ENCODE measurements at places on chromosomes 2 and 18. TPM values are rescaled to one million over a fixed set of nuclear protein-coding genes. Genes with fewer than 3 reads are reported as not detected.

Gene RIT2
- total RNA-seq = not detected

Gene CDK5R2
- 3.1 TPM for total RNA-seq

Gene MOCOS
- total RNA-seq = 2.7 TPM

Gene EHBP1
- total RNA-seq = 55.5 TPM

Gene STK11IP
- total RNA-seq = 16.3 TPM

Gene CYTIP
- not detected for total RNA-seq

Gene BUB1
- 32.4 TPM for total RNA-seq

Gene IKZF2
- total RNA-seq = 0.72 TPM

Gene MTCL1
- 60.5 TPM for total RNA-seq

Gene PPP4R1
- 40.6 TPM for total RNA-seq

Gene SP9
- total RNA-seq = 3.7 TPM

Gene IL36G
- not detected for total RNA-seq

Gene SERPINB13
- not detected for total RNA-seq

Gene SMYD1
- total RNA-seq = not detected

Gene FLACC1
- total RNA-seq = not detected

Gene DSEL
- total RNA-seq = 0.29 TPM

Gene DSC3
- total RNA-seq = 1.8 TPM

Gene TDRD15
- not detected for total RNA-seq

Gene GAREM2
- total RNA-seq = 7.0 TPM

Gene AQP12A
- not detected for total RNA-seq

Gene AGXT
- total RNA-seq = not detected

Gene CRYGC
- total RNA-seq = not detected

Gene SERPINB4
- total RNA-seq = not detected

Gene TBR1
- total RNA-seq = 0.09 TPM

Gene FAM124B
- 0.06 TPM for total RNA-seq

Gene ACTG2
- 0.17 TPM for total RNA-seq

Gene MAP3K19
- total RNA-seq = not detected

Gene ALPP
- total RNA-seq = 0.56 TPM

Gene GAD1
- total RNA-seq = 0.54 TPM

Gene ANKRD30BL
- not detected for total RNA-seq

Gene PCARE
- total RNA-seq = not detected

Gene VAMP8
- 15.8 TPM for total RNA-seq

Gene SH3BP4
- total RNA-seq = 27.8 TPM

Gene FEV
- total RNA-seq = not detected

Gene UGT1A8
- not detected for total RNA-seq

Gene RGPD4
- total RNA-seq = 0.08 TPM

Gene IL18R1
- 0.80 TPM for total RNA-seq

Gene KLHL30
- 0.13 TPM for total RNA-seq

Gene SCG2
- total RNA-seq = 1.4 TPM

Gene FAM237A
- total RNA-seq = not detected

Gene CNTNAP5
- not detected for total RNA-seq

Gene C2orf66
- total RNA-seq = 0.19 TPM

Gene GREB1L
- 0.95 TPM for total RNA-seq

Gene LRRTM4
- total RNA-seq = not detected

Gene INHBB
- total RNA-seq = 17.6 TPM

Gene SLC38A11
- total RNA-seq = not detected

Gene TLX2
- total RNA-seq = 0.30 TPM

Gene SKOR2
- total RNA-seq = not detected

Gene MROH2A
- total RNA-seq = 0.28 TPM

Gene CASP8
- 40.4 TPM for total RNA-seq

Gene METTL21A
- total RNA-seq = 24.9 TPM

Gene GPBAR1
- not detected for total RNA-seq

Gene USP40
- 21.0 TPM for total RNA-seq

Gene OTOS
- not detected for total RNA-seq

Gene TNS1
- total RNA-seq = 5.3 TPM

Gene COLEC11
- 0.63 TPM for total RNA-seq
